HT-29 (cell line): ENCODE measurements at places on chromosomes 7 and 10.

DNA sequence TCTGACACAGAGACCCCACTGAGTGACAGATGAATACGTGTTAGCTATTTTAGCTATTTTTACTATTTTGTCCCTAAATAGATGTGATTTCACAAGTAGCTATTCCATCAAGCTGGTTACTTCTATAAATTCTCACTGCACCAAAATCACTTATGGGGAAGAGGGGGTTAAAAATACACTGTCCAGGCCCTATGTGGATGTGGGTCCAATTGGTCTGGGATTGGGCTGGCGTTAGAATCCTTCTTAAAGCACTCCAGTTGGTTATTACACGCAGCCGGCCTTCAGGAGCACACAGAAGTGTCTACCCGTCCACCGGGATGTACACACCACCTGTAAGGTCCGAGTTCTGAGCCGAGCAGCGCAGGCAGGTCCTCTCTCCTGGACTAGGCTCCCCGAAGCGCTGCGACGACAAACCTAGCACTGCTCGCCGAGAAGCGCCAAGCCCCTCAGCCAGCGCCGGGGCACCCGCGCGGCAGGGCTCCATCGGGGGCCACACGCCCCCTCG, 222.3 kb upstream of the MKLN1 start:
- peak; percentile 41 for DNase-seq

- DNase-seq: no peak
Observed at GRCh38 chr10:30995081-30995770, 36.4 kb downstream of the ZNF438 start.

DNA sequence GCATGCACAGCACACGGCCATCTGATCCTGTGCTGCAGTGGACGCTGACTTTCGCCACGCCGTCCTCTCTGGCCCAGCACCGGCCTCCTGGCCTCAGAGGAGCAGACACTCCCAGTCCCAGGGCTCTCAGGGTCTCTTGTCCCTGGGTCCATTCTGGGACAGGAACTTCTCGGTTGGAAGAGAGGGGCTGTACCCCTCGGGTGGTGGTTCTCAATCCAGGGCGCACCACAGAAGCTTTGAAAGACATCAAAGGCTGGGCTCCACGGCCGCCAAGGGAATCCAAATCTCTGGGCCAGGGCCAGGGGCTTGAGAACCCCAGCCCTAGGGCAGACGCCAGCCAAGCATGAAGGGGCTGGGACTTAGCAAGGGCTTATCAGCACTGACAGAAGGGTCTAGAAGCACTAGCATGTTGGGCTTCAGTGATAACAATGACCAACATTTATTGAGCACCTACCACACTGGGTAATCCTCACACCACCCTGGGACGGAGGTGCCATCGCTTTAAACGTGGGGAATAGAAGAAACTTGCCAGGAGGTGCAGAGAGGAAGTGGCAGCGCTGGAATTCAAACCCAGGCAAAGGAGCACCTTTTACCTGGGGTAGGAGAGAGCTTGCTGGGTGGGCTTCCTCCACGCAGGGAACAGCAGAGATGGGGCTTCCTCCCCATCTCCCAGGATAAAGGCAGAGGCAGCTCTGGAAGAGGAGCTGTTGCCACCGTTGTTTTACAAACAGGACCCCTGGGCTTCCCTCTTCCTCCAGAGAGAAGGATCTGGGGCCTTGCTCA, 1.8 kb upstream of the PYROXD2 start:
- no peak for DNase-seq

DNA sequence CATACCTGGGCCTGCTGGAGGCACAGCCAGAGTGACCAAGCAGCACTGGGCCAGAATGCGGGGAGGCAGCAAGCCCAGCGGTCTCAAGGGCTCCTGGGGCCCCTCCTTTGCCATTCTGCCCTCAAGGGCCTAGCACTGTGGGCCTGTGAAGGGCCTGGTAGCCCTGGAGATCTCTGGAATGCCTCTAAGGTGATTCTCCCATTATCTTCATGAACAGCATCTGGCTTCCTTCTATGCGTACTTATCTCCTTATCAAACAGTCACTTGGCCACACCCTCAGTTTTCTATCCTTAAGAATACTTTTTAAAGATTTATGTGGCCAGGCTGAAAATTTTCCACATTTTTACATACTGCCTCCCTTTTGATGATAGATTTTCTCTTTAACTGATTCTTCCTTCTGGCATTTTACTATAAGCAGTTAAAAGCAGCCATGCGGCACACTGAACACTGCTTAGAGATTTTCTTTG, 67.5 kb upstream of the CCNY start:
- no peak for DNase-seq

DNA sequence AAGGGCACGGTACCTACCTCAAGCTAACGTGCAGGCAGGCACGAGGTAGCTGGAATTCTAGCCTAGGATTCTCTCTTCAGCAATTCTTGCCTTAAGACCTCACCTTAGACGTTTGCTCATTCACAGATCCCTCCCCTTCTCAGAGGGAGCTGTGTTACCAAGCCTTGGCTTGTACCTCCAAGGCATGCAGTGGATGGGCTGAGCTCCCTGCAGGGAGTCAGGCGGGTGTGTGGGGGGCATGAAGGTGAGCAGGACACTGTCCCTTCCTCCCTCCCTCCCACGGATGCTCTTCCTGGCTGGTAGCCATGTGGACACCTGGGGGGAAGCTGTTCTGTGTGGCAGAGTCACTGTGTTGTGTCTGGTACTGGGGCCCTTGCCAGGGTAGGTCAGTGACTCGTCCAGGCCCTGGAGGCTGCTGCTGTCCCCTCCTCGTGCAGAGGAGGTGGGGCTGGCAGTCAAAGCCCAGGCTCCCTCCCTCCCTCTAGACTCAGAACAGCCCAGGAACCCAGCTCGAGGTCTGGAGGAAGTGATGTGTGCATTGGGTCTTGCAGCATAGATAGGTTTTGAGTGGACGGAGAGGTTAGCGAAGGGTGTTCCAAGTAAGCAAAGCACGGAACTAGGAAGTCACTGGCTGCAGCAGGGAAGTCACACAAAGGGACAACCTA, 222.2 kb upstream of the SH2B2 start:
- DNase-seq: no peak

- no peak for DNase-seq
Observed at GRCh38 chr7:31445686-31446355, 68.1 kb upstream of the ITPRID1 start.

DNA sequence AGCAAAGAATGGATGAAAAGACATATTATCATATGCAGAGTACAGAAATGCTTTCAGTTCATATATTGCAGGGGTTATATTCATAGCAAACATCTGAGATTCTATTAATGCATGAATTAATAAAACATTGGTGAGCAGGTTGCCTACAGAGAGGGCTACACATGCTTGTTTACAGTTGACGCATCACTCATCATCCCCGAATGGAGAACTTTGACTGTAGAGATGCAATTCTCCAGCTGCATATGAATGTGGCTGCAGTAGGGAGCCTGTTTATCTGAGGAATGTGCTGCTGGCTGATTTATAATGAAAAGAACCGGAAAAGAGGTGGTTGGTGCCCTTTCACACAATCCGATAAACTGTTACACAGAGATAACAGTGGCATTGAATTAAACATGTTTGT, 116.5 kb downstream of the GRM3 start:
- DNase-seq: no peak

DNA sequence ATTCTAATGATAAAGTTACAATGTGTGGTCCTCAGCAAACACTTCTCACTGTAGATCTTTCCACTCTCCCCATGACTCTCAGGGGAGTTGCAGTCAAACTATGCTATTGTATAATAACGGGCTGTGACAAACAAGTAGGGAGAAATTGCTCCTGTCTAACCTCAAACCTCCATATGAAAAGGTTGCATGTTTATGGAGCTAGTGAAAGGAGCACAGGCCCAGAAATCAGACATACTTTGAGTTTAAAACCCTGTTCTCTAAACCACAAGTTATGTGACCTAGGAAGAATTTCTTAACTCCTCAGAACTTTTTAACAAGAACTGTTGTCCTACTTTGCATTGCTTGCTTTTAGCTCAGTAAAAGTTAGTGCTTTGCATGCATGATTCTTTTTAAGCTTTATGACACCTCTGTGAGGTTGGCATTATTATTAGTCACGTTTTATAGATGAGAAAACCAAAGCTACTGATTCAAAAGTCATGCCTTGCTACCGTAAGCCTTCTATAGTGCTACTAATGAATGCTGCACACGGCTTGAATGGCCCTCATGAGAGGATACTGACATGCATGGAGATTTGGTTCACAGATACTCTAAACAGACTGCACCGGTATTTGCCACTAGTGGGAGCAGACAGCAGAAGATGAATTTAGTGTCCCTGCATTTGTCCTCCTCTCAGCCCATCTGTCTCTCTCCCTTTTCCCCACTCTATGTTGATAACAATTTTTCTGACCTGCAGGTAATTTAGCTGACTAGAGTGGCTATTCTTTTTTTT, 129.5 kb upstream of the PCGF5 start:
- DNase-seq: no peak

DNA sequence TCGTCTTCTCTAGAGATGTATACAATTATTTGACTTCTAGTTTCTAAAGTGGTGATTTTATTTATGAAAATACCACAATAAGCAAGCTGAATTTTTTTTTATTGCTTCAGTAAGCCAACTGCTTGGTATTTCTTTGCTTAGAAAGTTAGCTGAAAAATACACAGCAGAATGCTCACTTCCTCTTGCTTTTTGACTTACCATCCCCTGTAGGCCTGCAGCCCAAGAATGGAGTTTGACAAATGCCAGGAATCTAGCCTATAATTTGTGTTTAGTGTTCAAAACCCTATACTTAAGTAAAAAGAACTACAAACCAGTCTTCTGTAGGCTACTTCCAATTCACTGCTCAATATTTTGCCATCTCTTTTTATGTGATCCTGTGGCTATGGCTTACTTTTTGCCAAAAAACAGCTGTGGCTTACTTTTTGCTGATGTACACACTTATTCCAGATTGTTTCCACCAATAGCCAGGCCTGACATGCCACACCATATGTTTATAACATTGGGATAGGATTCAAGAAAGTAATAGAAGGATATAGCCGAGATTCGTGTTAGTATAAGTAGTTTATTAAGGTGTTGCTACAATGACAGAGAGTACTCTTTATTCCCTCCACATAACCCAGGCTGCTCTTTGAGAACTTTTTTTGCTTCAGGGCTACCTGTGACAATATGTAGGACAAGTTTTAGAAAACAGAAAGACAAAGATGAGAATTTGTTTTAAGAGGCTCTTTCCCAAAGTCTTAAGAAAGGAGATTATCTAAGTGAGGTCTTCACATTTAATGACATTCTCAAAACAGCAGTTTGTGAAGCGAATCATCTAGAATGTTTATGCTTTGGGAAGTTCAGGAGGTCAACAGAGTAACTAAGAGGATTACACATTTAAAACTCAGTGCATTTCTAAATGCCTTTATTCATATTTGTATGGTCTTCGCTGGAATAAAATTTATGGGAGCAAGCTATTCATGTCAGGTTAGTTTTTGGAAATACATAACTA, 263.9 kb upstream of the FZD1 start:
- no peak for DNase-seq

DNA sequence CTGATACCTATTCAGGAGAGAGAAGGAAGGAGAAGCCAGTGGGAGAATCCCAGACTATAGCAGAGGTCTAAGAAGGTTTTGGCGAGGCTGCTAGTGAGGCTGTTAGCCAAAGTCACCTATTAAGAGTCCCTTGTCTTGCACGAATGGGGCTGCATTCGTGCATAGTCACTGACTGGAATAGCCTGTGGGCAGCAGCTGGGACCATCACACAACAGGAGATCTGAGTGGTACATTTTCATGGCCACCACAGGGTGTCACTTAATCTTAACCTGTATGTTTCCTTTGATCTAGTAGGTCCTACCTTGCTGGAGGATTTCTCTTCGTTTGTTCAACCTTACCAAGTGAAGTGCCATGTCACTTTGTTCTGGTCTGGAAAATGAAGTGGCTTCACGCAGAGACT, 319.9 kb downstream of the BMPER start:
- no peak for DNase-seq

DNA sequence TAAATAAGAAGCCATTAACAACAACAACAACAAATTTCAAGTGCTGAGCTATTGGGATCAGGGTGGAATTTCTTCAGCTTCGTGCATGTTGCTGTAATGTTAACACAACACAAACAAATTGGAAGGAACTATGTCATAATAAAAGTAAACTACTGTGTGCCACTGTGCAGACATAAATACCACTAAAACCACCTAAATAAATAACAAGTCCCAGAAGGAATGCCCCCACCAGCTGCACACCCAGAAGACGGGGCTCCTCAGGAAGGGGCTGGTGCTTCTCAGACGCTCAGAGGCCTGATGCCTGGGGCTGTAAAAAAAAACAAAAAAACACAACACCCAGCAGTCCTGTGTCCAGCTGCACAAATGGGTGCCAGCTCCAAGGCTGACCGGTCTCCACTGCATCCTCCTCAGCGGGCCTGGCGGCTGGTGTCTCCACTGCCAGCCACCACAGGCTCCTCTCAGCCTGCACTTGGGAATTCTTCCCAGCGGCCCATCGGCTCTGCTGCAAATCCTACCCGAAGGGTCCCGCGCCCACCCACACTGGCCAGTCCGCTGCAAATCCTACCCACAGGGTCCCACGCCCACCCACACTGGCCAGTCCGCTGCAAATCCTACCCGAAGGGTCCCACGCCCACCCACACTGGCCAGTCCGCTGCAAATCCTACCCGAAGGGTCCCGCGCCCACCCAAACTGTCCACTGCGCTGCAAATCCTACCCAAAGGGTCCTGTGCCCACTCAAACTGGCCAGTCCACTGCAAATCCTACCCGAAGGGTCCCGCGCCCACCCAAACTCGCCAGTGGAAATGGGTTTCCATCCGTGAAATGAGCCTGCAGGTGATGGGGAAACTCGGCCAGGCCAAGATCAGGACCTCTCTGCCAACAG, 35.8 kb upstream of the DNAAF5 start:
- no peak for DNase-seq

DNA sequence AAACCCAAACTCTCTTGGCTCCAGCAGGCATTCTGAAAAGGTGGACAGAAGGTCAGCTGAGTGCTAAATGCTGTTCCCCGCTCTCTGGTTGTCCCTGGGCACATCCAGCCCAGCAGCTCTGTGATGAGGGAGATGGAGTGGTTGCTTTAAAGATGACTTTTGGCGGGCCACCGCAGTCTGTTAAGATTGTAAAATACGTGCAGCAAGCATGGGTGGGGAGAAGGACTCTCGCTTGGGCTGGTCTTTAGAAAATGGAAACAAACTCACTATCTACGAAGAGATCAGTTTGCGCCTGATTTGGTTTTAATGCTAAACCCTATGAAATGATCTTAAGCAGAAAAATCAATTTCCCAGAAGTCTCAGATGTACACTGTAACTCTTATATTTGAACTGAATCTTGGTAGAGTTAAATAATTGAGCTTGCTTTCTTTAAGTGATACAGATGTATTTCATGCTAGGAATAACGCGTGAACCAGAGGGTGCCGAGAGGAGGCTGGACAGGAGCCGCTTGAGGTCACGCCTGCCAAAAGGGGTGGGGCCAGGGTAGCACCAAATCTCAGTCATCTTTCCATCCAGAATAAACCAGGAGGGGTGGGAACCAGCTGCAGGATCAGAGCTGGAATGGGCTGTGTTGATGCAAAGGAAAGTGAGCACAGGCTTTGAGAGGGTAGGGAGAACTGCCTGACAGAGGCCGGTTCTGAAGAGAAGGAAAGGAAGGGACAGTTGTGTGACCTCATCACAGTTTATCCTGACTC, 170.2 kb upstream of the MKI67 start:
- DNase-seq: no peak

DNA sequence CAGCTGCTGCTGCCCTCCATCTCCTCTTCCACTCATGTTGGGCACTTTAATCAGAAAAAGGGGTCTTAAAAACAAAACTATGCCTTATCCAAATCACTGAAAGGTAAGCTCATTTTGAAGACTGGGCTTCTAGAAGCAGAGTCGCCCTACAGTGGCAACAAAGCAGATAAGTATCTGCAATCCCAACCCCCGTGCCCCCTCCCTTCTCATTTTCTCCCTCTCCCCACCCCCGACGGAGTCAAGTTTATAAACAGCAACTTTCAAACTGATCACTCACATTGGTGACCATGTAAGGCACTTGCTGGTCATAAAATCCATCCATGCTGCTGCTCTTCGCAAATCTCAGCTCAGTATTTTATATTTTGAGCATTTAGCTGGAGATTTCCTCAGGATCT, 738 bp downstream of the ETV1 start:
- DNase-seq: peak; percentile 52
